ENCODE measurements at places on chromosomes 16 and 17.

GRCh38 chr17:77487677-77488530 lies 347.1 kb downstream of the SEC14L1 start:
- DNase-seq, result no peak

GRCh38 chr16:85056211-85056748 lies 28.7 kb downstream of the KIAA0513 start:
- DNase-seq, result no peak

DNA sequence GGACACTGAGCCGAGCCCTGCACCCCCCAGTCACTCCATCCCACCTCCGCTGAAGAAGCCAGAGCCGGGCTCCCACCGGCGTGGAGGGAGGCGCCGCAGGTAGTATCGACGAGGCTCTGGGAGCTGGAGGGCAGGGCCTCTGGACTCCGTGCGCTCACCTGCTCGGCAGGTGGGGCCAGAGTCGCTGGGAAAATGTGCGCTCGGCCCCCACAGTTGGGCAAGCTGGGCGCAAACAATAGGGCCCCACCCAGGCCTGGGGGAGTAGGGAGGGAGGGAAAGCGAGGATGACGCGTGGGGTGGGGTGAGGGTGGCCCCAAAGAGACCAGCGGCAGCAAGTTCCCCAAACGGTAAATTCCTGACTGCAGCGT lies 668 bp downstream of the JUP start:
- DNase-seq, result no peak

GRCh38 chr16:8943001-8943763 lies 20.5 kb downstream of the USP7 start:
- DNase-seq, result no peak

- DNase-seq, result no peak
Observed at GRCh38 chr16:85833219-85833920, 33.9 kb downstream of the COX4I1 start.

DNA sequence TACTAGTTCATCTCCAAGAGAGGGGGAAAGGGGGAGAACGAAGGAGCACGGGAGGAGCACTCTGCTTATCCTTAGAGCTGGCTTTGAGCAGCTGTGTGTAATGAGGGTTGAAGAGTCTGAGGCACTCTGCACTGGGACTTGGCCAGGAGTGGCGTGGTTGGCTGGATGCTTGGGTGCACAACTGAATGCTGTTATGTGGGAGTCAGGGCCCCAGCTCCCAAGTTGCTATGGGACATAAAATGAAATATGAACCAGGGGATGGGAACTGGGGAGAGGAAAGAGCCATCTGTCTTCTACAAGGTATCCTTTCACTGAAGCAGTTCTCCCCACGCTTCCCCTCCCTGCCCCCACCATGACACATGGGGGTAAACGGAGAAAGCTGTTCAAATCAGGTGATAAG lies 105.9 kb upstream of the ANKFN1 start:
- no peak for DNase-seq

- no peak for DNase-seq
Observed at GRCh38 chr16:76524356-76524755, 247.2 kb downstream of the CNTNAP4 start.

DNA sequence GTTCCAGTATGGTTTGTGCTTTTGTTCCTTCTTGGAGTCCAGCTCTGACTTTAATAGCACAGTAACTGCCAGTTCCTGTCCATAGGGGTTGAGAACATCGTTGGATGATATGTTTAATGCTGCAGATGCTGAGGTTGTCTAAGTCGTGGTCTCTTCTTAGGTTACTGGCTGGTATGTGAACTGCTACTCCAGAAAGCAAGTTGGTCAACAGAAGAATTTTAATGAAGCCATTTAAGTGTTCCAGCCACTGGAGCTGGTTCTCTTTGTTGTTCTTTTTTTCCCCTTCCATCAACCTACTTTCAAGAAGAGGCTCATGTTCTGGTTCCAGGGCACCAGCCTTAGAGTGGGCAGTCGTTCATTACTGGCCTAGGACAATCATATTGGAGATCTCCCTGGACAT lies 140.3 kb upstream of the TBX2 start:
- DNase-seq, result no peak

GRCh38 chr17:56908001-56908542 lies 5.8 kb downstream of the TRIM25 start:
- DNase-seq, result peak; percentile 58

DNA sequence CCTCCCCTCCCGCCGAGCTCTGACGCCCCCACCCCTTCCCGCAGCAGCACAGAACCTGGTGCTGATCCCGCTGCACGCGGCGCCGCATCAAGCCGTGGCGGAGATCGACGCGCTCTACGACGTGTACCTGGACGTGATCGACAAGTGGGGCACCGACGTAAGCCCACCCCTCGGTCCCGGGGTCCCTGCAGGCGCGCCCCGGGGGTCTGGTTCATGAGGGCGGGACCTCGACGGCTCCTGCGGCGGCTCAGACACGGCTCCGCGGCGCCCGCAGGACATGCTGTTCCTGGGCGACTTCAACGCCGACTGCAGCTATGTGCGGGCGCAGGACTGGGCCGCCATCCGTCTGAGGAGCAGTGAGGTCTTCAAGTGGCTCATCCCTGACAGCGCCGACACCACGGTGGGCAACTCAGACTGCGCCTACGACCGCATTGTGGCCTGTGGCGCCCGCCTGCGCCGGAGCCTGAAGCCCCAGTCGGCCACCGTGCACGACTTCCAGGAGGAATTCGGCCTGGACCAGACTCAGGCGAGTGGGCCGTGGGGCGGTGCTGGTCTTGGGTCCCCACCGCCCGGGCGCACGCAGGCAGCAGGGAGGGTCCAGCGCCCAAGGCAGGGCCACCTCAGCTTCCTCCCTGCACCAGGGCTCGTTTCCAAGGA lies 1.4 kb downstream of the DNASE1L2 start:
- no peak for DNase-seq

- no peak for DNase-seq
Observed at GRCh38 chr16:1096169-1097082, at the start of gene C1QTNF8. Gene C1QTNF8, minus strand, starts transcription at chr16:1096244. Its CDS starts 1,322 bp downstream, at chr16:1094922.

DNA sequence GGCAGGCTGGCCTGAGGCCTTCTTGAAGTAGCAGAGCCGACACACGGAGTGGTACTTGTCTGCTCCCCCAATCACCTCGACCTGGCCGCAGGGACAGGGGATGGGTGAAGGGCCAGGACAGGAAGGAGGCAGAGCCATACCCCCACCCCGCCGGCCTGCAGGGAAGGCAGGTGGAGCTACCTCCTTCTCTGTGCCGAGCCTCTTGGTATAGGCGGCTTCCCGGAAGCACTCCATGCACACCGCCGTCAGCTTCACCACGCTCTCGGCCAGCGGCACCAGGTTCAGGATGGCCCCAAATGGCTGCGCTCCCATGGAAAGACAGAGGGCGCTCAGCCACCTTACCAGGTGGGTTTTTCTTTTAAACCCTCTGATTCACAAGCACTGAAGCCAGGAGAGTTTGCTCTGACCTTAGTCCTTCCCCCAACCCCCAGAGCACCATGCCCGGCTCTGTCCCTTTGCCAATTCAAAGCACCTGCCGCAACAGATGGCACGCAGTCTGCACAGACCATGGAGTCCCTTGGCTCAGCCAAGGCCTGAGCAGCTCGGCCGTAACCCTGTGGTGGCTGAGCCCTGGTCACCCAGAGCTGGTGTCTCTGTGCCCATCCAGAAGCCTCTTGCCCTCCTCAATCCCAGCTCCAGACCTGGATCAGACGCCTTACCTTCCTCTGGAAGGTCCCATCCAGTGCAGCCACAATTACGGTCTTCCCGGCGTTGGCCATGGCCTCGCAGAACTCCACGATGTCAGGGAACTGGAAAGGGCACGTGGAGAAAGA lies 6.7 kb downstream of the SYNGR2 start:
- no peak for DNase-seq

- no peak for DNase-seq
Observed at GRCh38 chr17:39200070-39200879, at the start of gene RPL19. Gene RPL19, plus strand, starts transcription at chr17:39200283. Its CDS starts 62 bp downstream, at chr17:39200345.

DNA sequence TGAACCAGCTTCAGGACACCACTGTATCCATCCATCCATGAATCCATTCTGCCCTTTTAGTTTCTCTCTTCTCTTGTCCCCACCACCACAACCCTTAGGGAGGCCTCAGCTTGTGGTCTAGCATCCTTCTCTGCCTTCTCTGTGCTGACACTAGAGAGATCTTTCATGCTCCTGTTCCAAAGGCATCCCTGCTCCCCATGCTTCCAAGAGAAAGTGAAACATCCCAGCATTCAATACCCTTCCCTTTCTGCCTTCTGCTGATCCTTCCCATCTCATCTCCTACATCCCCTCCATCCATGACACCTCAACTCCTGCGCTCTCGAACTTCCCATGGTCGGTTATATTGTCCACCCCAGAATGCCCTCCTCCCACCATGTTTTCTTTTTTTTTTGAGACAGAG lies 10.0 kb downstream of the RAPGEFL1 start:
- no peak for DNase-seq

GRCh38 chr17:33491871-33492481 lies 198.9 kb upstream of the ASIC2 start:
- no peak for DNase-seq

- DNase-seq, result no peak
Observed at GRCh38 chr17:56130026-56130425, 23.2 kb upstream of the ANKFN1 start.

- peak; percentile 94 for DNase-seq
Observed at GRCh38 chr17:19377602-19378415, 489 bp upstream of the MAPK7 start.
